ENCODE measurements at places on chromosomes 12 and 14.

- DNase-seq, result peak; percentile 74
Measured at GRCh38 chr12:106080041-106080790, 58.5 kb downstream of the NUAK1 start.

DNA sequence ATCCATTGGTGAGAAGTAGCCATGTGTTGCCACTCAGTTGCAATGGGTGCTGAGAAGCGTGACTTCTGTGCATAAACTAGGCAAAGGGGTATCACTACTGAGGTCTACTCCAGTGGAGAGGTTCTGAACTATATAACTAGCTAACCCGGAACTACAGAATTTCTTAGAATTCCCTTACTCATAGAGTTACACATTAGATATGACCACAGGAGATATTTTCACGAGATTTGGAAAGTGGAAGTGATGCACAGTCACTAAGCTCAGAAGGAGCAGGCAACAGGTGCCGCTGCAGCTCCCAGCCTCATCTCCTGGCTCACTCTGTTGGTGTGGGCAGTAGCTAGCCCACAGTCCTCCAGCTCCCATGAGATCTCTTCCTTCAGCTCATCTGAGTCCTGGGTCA is 136.6 kb downstream of the SSPN start:
- no peak for DNase-seq

DNA sequence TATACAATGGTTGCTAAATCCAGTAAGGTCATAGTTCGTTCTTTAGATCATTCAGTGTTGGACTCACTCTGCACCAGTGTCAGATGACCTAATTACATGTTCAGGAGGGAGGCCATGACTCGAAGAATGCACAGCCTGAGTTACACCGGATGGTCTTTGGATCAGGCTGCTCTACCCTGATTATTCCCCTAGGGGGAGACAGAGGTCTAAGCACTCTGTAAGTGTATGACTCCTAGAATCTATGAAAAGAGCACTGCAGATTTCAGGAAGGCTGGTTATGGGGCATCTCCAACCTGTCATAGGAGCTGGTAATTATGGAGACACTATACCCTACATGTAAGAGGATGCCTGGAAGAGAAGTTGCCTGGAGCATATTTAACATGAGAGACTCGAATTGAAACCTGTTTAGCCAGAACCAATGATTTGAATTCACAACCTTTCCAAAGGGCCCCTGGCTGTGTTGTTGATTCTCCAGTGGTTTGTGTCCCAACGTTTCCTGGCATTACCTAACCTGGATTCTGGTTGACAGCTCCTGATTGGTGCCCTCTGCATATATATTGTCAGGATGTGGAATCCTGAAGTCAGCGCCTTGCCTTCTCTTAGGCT is at the start of gene MUCL1:
Gene MUCL1, plus strand, starts transcription at position 584 of the 606 bp plus-strand sequence. CDS start 67 bp downstream, outside the sequence.
- DNase-seq, result peak; percentile 64

DNA sequence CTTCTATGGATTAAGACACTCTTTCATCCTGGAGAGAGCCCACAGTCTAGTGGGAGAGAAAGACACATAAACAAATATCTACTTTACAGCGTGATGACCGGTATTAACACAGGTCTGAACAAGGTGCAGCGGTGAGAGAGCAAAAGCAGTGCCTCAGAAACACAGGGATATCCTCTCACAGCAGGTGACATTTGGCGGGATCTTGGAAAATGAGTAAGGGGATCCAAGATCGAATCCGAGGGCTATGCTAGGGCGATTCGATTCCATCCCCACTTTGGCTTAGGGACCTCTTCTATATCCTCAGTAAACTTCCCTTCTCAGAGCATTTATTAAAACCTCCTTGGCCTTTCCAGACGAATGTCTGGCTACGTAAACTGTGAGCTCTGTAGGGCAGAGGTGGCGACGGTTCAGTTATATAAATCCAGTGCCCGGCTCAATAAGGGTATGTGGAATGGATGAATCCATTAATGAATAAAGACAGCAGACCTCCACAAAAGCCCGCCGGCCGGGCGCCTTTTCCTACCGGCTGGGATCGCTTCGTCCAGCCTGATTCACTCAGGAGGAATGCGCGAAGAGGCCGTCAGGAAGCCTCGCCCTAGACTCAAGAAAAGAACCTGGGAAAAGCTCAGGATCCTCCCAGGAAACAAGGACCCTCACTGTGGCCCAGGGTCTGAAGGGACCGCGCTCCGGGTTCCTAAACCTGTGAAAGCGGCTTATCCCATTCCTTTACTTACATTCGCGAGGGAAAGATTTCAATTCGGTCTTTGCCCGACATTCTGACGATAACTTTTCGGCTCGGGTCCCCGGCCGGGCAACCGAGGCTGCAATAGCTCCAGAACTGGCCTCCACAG is 455 bp downstream of the ATP6V1D start:
- no peak for DNase-seq

DNA sequence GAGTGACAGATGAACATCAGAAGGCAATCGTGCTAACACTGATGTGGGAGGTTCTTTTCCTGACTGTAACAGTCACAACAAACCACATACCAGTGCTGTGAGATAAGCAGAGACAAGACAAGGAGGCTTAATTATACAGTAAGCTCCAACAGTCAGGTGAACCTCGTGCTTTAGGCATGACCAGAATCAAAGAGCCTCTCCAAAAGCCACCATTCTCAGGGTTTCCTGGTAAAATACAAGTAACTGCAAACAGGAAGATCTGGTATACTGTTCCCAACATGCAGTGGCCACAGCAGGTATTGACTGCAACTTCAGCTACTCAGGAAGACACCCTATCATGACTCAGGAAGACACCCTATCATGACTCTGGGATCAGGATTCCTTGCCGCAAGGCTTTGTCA is 47.3 kb upstream of the GTF2A1 start:
- DNase-seq, result no peak

DNA sequence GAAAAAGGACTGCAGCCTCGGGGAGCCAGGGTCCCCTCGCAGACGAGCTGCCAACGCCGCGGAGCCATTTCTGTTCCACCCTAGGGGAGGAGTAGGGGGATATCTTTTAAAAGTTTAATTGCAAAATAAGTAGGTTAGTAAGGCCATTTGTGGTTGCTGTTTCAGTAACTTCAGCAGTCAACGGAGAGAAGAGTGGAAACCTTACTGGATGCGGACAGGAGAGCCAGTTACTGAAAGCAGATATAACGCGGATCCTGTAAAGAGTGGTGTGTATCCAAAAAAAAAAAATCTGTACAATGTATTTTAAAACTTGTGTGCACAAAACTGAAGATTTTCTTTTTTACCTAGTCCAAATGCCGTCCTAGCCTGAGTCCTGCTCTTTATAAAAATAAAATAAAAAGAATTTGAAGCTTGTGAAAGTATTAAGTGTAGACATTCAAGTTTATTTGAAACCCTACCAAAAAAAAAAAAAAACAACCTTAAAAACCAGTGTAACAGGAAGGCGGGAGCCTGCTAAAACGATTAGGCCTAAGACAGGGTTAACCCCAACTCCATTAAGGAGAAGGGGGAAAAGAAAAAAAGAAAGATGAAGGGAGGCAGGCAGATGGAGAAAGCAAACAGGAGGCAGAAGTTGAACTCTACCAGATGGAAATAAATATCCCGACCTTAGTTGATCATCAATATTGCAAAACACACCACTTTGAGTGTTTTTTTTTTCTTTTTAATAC is 1.0 kb upstream of the BTG1 start:
- DNase-seq, result peak; percentile 70

DNA sequence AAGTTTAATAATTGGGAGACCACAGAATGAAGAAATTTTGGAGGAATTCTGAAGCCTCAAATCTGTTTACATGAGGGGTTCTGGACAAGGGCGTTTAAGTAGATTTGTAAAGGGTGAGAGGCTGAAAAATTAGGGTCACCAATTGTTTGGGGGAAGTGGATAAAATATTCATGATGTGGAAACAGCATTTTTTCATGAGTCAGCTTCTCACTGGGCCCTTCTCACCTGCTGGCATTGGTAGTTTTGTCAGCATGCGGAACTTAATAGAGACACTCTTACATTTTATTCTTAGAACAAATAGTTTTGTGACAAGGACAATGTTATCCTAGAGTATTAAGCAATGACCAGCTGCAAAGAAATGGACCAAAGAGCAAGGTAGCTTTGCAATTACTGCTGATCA is 634.4 kb downstream of the LRFN5 start:
- no peak for DNase-seq

DNA sequence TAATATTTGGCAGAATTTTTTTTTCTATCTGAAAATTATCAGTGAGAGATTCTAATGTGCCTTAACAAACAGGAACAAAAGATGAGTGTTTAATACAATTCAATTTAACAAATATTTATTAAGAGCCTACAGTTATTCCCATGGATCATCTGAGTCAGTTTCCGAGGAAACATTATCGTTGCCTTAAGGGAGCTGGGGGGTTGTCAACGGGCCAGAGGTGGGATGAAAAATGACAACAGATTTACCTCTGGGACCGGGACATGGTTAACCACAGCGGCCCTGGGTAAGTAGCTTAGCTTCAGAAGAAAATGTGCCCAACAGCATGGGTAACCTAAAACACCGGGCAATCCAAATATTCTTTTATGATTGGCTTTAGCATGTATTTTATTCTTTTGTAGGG is 113.6 kb downstream of the DAD1 start:
- no peak for DNase-seq

DNA sequence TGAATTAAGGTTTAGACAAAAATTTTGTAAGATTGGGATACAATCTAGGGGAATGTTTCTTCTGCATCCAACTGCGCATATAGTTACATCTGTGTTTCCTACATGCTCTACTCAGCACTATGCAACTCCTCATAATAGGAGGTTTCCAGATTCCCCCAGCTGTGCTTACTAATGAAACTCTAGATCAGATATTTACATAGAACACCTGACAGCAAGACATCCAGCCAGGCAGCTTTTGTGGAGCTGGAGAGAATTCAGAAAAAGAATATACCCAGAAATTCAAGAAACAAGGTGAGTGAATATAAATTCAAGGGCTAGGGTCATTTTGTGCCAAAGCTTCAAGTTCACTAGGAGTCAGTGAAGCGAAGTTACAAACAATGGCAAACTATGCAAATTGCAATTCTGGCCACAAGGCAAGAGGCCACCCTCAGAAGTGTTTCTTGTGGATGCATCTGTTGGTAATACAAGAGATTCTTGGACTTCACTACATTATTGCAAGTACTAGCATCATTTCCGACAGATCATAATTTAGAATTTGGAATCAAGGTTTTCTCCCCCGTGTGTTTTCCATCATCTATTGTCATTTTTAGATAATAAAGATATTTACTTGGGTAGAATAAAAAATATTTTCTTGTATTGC is 341.2 kb upstream of the NAV3 start:
- DNase-seq, result no peak

GRCh38 chr12:39852346-39852745 is 232.7 kb upstream of the ABCD2 start:
- DNase-seq, result no peak

DNA sequence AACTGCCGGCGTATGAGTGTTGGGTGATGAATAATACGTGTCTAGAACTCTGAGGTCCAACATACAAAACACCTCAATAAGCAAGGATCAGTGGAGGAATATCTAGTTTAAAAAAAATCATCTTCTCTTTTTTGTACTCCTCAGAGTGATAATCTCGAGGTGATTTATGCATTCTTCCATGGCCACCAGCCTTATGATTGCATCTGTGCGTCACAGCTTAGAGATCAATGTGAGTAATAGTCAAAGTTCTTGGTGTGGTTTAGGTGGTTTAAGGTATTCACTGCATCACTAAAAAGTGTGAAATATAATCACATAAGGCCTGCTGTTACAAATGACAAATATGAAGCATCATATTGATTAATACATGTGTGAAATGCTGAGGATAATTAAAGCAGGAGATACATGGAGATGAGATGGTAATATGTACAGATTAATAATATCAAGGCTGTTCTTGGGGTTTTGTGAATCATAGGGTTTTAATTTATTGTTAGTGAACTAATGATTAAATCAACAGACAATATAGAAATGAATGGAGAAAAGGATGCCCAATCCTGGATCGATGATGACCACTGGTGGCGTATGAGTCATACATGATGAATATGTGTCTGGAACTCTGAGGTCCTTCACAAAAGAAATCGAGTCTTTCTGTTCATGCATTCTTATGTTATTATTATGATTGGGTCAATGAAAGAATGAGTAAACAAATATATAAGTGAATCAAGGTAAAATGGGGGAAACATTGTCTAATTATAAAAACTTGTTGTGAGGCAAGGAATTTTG is 68.8 kb upstream of the RTL1 start:
- DNase-seq, result no peak

DNA sequence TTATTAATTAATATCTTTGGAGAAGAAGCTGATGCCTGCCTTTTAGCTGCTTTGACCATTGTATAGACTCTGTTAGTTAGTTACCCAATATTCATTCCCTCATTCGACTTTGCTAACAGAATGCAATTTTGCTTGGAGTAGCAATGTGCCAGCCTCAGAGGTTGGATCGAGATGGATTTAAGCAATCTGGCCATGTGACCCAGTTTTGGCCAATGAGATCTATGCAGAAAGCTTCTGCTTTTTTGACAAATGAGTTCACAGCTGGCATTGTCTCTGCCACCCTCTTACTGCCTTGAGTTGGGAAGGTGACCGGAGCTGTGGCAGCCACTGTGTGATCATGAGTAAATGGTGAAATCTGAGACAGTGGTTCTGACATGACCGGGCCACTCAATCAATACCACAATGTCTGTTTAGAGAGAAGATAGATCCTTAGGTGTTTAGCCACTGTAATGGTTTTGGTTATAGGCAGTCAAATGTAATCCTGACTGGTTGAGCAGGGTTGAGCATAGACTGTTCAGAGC is 74.9 kb upstream of the MED13L start:
- no peak for DNase-seq

DNA sequence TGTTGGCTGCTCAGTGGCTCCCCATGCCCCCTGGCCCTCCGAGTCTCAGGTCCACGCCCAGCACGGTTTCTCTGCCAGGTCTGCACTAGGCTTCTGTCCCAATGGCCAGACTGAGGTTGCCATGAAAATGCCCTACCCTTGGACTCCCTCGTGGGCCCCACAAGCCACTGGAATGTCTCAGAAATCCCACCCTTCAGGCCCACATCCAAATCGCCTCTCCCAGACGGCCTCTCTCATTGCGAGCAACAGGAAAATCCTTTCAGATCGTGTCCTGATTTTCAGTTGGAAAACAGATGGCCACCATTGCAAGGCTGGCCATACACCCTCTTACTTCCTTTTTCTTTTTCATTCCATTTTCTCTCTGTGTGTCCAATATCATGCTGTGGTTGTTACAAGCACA is 77.3 kb downstream of the IRF2BPL start:
- DNase-seq, result no peak

- DNase-seq, result peak; percentile 66
Measured at GRCh38 chr12:45388545-45388944, 172.7 kb downstream of the ANO6 start.

- no peak for DNase-seq
Measured at GRCh38 chr12:71152851-71153250, 4.9 kb downstream of the TSPAN8 start.

GRCh38 chr12:92065639-92066038 is 80.0 kb downstream of the BTG1 start:
- no peak for DNase-seq

GRCh38 chr12:77734214-77734883 is 96.3 kb upstream of the NAV3 start:
- DNase-seq, result no peak

DNA sequence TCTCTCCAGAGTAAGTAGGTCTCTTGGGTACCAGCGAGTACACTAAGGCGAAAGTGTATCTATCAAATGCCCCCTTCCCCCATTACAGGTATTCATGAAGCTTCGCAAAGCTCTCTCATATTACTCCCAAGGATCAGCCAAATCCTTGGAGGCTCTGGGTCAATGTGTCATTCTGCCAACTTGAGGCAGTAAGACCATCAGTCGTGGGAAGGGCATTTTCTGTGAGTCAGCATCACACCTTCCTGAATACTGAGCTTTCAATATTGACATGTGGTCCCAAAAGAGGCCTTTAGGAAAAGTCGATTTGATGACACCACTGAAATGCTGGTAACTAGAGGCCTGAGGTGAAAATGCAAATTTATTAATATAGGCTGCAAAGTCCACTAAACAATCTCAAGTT is 323.9 kb downstream of the LRIG3 start:
- no peak for DNase-seq
